ENCODE measurements at places on chromosomes 1 and 21.

GRCh38 chr1:237684236-237684635, 206.5 kb downstream of the ZP4 start:
- no peak for DNase-seq

- no peak for DNase-seq
Measured at GRCh38 chr1:110097507-110098221, 14.6 kb upstream of the UBL4B start.

DNA sequence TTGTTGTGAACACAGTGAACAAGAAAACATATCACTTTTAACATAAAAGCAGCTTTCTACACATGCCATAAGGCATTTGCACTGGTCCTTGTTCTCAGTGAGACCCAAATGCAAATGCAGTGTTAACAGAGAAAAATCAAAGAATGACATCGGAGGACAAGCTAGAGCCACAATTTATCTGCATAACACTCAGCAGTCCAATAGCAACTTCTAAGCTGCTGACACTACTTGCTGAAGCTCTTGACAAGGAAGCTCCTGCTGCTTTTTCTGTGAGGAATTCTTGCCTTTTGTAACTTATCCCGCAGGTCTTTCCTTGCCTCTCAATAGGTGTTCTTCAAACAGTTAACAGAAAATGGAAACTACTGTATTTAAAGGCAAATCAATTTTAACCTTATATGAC, 34.7 kb downstream of the USH2A start:
- DNase-seq = no peak

DNA sequence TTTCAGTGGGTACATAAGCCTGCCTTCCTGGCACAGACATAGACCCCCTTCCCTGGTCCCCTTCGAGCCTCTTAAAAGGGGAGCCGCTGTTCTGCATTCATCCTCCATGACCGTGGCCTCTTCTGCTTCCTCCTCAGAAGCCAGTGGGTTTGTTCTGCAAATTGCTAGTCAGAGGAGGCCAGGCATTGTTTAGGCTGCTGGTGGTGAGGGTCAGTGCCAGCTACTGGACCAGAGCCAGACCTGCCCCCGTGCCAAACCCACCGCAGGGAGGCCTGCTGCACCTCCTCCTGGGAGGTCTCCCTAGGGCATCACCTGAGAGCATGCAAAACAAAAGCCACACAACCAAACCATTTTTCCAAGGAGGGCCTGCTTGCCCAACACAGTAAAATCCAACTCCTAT, 178.4 kb downstream of the MIS18A start:
- DNase-seq = no peak

DNA sequence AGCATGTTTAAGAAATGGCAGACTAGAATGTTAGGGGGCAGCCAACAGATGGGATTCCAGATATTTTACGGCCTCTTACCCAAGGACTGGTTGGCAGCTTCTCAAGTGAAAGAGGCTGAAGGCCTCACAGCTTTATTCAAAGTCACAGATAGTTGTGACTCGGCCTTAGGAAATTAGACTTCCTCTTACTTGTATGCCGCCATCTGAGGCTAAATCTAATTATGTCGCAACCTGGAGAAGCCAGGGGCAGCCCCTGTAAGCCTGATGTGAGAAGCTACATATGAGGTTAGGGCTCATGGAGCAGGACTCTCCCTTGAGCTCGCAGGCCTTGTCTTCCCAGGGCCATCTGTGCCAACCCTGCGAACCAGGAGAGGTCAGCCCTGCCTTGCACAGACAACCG, 352.5 kb downstream of the HHAT start:
- no peak for DNase-seq

DNA sequence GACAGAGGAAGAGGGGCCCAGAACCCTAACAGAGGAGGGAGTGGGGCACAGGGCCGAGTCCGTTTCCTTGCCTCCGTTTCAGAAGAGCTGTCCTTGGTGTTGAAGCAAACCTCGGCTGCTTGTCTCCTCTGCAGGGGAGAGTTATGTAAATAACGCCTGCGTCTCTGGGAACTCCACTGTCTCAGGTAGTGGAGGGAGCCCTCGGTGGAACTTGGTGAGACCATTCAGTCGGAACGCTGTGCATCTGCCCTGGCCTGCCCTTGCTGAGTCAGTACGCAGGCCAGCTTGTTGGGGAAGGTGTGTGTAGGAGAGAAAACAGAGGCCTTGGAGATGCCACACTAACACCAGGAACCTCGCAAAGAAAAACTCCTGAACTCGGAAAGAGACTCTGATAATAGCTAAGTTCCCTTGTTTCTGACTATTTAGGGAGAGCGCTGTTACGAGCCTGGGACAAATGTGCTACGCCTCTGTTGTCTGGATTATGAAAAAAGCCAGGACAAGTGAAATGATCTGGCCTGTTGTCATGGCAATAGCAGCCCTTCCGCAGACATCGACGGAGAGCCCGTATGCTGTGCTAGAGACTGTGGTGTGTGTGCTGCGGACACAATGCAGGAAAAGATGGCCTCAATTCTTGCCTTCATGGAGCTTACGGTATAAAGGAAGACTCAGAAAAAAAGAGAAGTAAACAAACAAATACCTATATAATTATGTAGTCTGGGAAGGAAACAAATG, 94.6 kb upstream of the AKT3 start:
- no peak for DNase-seq

GRCh38 chr1:110605901-110606656, at the start of gene KCNA2:
KCNA2 (minus strand) TSS chr1:110606358; CDS start chr1:110604782, 1,576 bp downstream.
- DNase-seq = no peak

DNA sequence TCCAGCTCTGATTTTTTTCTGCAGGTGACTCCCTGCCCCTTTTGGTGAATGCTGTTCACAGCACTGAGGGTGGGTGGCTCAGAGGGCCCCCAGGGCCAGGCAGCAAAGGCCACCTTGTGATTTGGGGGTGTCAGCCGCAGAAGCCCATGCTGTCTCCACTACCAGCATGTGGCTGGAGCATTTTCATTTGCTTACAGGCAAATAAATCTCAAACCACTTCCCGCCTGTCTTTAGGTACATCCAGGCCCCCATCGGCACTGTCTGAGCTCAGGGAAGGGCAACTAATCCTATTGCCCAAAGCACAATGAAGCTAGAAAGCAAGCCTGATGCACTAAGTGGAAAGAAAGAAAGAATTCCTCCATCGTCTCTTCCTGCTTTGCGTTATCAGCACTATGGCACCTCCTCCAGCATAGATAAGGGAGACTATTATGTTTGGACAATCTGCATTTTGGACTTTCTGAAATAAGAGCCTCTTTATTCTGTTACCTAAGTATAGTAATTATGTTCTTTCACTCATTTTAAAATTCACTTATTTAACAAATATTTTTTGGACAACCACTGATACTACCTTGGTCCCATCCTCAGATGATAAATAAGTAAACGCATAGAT, 100.5 kb upstream of the TLR5 start:
- DNase-seq = no peak

DNA sequence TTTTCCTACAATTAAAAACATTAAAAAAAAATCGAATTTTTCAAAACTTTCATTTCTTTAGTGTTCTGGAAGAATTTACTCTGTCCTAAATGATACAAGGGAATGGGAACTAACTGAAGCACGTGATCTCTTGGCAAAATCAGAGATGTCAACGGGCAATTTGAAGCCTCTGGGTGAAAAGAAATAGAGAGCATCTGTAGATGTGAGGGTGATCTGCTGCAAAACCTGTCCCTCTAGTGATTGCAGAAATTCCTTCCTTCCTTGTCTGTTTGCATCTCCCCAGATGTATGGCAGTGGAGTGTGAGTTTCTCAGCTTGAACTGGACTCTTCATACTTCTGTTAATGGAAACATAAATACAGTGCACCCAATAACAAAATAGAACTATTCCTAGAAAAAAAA, 100.5 kb upstream of the S1PR1 start:
- DNase-seq = no peak

DNA sequence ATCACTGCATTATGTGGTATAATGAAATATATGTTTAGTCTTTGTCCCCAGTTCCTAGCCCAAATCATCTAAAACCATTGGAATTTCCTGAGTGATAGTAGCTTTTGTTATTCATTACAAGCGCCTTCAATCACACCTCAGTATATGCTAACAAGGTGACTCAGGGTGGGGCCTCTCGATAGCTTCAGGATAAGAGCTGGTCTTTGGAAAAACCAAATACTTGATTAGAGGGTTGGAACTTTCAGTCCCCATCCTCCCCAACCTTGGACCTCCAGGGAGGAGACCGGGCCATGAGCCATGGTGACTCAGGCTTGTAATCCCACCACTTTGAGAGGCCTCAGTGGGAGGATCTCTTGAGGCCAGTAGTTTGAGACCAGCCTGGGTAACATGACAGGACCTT, 5.1 kb upstream of the BRDT start:
- DNase-seq = no peak

DNA sequence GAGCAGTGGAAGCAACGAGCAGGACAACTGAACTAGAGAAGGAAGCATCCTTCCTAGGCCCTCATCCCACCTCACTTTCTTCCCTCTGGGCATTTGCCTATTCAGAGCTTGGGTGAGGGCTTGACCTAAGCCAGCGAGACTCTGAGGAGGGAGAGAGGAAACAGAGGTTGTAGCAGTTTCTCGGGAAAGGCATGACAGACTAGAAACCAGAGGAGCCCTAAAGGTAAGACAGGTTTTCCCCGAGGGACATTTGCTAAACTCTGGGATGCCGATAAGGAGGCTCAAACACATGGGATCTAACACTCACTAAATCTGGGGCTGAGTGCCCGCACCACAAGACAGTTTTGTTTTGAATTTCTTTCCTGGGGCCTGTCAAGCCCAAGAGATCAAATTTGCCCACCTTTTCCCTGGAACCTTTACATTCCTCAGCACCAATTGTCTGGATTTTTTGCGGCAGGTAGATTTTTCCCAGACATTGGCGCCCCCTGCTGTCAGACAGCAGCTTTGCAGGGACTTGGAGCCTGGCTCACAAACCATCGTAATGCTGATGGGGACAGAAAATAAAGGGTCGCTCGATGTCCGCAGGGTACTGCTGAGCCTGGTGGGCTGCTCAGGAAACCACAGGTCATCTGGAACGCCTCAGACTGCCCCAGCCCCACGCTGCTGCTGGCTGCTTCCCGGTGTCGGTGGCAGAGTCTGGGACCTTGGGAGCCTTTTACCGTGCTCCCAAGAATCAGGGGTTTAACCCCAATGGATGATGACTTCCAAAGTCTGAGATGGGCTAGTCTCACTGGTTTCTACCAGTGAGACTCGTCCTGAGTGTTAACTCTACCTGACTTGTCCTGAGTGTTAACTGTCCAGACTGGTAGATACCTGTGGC, 23.4 kb upstream of the TSPAN2 start:
- DNase-seq = peak; percentile 42

DNA sequence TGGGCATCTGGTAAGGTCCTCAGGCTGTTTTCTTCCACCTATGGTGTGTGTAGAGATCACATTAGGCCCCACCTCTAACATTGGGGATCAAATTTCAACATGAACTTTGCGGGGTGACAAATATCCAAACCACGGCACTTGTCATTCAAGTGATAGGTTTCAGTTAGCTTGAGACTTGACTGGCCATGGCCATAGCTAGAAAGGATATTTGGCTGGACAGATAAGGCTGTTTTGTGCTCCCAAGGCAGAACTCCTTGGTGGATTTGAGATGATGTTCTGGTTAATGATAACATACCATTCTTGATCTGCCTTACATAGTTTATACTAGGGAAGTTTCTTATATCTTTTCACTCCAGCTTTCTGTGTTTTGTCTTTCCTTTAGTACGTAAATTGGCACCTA, 48.5 kb downstream of the CELF3 start:
- DNase-seq = no peak

- DNase-seq = no peak
Measured at GRCh38 chr21:33865996-33866575, 49.5 kb downstream of the ATP5PO start.

GRCh38 chr1:111696330-111696729, 42.9 kb downstream of the INKA2 start:
- DNase-seq = no peak

DNA sequence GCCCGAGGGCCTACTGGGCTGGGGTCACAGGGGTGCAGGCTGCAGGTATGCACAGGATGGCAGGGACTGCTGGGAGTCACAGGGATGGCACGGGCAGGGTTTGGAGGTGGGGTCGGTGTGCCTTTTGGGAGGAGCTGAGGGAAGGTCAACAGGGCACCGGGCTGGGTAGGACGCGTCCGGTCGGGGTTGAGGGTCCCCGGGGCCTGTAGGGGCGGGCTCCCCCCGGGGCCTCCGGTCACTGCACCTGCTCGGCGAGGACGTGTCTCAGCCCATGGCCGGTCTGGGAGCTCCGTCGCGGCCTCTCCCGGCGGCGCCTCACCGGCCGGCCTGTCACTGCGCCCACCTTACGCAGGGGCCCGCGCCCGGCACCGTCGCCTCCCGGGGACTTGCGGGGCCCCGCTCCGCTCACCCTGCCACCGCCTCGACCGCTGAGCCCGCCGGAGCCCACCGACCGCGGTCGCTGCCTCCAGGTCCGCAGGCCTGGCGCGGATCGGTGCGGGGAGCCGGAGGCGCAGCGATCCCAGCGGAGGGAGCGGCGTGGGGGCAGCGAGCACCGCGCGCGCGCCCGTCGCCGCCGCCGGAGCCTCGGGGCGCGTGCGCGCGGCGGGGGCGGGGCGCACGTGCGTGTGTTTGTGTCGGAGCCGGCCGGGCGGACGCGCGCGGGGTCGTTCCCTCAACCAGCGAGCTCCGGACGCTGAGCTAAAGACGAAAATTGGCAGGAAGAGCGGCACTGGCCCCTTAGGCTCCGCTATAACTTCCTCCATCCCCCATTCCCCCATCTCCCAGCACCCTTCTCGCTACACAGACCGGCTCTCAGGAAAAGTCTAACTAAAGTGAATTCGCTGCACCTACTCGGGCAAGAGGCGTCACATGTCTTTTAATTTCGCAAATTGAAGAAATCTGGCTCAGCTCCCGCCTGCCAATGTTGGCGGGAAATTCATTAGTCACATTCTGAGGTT, at the start of gene AMIGO1:
Gene AMIGO1 (minus strand): TSS at position 552 of the 959 bp plus-strand sequence. CDS start 815 bp downstream, outside the sequence.
- DNase-seq = no peak

DNA sequence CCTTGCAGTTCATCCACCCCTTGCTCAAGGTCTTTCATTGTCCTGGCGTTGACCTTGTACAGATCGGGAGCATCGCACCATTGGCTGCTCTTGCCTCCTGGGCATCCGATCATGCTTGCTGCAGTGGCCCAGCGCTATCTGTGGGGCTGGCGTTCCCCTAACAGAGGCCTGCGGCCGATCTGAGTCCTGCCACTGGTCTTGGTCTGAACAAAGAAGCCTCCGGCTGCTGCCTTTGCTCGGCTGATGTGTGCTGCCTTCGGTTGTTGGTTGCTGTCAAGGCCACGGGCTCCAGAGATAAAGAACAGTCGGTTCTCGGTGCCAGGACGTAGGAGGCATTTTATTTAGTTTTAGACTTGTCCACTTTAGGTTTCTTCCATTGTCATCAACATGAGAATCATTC, 39.0 kb downstream of the PCNT start:
- no peak for DNase-seq

DNA sequence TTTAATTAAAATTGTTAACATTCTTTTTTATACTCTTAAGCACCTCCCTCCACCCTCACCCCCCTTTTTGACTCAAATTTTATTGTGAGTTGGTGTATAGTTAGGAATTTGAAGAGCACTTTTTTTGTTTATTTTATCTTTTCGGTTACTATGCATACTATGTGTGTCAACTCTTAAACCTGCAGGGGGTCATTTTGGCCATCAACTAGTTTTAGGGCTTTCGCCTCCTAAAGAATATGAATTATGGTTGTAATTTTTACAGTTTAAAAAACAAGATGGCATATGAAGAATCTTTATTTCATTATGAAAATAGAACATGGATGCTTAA, 9.7 kb downstream of the BACH1 start:
- DNase-seq = no peak
